ENCODE measurements at places on chromosomes 1 and 21.

GRCh38 chr21:18249672-18250071 is 5.0 kb downstream of the CHODL start:
- DNase-seq = no peak

GRCh38 chr1:246946366-246946765 is 14.6 kb upstream of the AHCTF1 start:
- no peak for DNase-seq

DNA sequence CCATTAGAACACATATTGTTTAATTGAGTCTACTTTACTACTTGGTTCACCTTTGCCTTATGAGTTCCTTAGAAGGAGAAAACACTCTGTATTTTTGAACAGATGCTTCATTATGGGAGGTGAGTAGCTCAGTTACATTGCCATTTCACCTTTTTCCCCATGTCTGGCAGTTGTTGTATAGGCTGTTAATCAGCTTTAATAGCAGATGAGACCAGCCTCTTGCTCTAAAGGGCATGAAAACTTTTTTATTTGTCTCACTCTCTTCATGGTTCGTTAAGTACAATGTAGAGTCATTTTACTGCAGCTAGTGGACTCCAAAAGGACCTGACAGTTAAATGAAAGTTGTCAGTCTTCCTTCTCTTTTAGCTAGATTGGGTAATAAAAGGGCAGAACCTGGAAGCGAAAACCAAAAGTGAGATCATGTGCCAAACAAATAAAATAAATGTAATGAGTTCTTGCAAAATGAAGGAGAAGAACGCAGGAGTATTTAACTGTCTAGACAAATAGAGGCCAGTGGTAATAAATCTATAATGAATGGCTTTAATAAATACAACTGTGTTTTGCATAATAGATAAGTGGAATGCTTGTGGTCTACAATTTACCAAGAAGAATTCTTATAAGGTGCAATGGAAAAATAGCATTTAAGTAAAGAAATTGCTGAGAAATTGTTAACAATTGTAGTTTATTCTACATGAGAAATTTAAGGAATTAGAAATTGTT is 180.0 kb upstream of the NEGR1 start:
- no peak for DNase-seq

DNA sequence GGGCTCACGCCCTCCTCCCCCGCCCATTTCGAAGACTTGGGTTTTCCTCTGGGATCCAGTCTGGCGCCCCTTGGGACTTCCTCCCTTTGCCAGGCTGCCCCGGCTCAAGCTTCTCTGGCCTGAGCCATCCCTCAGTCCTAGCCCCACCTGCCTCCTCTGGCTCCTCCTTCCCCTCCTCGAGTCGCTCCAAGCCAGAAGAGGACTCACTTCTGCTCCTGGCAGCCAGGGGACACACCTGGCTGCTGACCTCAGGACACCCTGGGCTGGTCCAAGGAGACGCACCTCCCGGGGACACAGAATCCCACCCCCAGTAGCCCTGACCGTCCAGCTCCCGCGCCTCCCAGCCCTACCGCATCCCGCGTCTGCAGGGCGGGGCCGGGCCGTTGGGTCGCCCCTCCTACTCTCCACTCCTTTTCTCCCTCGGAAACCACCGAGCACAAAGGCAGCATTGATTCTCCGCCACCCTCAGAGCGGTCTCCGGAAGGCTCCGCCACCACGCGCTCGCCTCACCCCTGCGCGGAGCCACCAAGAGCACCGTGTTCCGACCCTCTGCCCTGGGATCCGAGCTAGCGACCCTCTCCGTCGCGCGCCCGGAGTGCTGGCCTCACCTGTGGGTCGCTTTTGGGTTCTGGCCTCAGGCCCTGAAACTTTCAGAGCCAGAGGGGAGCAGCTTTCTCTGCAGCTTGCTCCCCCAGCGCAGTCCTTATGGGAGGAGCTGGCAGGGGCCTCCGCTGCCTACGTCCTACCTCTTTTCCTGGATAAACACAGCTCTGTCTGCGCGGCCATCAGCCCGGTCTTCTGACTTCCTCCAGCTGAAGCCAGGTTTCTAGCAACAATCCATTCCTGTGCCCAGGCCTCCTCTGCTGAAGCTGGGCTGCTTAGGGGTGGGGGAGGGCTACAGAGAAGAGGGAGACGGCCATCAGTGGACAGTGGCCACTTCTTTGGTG is at the start of gene C2CD4D:
C2CD4D (minus strand) TSS at position 364 of the 947 bp plus-strand sequence. CDS start 831 bp downstream, outside the sequence.
- DNase-seq = no peak

- no peak for DNase-seq
These were observed 233.5 kb downstream of the MATN1 start for GRCh38 chr1:30489737-30490389.

GRCh38 chr1:205514211-205515142 is 10.0 kb downstream of the CDK18 start:
- DNase-seq = no peak

DNA sequence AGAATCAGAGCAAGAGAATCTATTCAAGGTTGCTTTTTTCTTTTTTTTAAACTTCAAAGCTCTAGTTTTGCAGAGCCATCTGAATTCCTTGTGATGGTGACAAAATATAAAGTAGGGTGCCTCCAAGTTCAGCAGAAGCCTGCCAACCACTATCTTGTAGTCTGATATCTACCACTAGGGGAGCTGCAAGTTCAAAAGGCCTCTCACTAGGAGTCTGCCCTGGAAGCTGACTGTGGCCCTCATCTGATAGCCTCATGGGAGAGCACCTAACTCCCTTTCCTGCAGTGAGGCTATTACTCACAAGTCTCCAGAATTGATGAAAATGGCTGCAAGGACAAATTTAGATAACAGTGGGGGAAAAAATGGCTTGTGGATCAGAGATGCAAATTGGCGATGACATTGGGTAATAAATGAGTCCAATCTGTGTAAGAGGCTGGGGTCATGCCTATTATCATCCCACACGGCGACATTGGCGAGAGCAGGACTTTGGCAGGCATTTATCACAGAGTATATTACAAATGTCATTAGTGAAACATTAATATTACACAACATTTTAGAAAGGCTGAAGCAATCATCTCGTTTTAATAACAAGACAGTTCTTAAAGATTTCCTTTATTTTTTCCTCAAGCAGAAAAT is 10.7 kb upstream of the ZP4 start:
- DNase-seq = no peak

- no peak for DNase-seq
These were observed 25.9 kb downstream of the GREM2 start for GRCh38 chr1:240586006-240586405.

DNA sequence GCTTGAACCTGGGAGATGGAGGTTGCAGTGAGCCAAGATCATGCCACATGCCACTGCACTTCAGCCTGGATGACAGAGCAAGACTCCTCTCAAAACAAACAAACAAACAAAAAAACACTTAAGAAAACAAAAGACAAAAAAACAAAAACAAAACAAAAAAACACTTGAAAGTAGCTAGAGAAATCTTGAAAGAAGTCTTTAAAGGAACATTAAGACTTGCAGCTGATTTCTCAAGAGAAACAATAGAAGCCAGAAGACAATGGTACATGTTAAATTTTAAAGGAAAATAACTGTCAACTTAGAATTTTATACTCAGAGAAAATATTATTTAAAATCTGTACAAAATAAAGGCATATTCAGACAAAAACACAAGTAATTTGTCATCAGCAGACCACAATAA is 71.3 kb downstream of the HLX start:
- DNase-seq = no peak

- DNase-seq = no peak
These were observed 43.7 kb upstream of the NFASC start for GRCh38 chr1:204826970-204827369.

DNA sequence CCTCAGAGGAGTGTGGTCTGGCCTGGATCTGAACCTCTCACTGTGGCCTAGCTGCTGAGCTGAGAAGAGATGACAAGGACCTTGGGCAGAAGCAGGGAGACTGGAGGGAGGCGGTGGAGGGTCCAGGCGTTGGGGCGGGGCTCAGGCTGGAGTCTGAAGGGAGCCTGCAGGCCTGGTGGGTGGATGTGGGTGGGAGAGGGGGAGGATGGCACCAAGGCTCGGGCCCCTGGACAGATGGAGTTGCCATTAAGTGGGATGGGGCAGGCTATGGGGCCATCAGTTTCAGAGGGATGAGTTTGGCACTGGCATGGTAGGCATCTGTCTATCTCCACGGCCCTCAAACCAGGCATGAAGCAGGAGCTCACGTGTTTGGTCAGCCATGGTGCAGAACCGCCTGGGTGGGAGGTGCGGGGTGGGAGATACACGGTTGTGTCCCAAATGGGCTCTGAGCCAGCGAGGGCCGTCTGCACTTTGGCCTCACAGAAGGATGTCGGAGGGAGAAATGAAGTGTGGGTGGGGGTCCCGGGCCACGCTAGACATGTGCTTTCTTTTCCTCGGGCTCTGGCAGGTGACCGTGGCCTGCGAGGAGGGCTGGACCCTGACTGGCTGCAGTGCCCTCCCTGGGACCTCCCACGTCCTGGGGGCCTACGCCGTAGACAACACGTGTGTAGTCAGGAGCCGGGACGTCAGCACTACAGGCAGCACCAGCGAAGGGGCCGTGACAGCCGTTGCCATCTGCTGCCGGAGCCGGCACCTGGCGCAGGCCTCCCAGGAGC is 23.6 kb downstream of the PCSK9 start:
- no peak for DNase-seq

GRCh38 chr1:242243472-242243871 is 244.6 kb upstream of the MAP1LC3C start:
- DNase-seq = no peak

DNA sequence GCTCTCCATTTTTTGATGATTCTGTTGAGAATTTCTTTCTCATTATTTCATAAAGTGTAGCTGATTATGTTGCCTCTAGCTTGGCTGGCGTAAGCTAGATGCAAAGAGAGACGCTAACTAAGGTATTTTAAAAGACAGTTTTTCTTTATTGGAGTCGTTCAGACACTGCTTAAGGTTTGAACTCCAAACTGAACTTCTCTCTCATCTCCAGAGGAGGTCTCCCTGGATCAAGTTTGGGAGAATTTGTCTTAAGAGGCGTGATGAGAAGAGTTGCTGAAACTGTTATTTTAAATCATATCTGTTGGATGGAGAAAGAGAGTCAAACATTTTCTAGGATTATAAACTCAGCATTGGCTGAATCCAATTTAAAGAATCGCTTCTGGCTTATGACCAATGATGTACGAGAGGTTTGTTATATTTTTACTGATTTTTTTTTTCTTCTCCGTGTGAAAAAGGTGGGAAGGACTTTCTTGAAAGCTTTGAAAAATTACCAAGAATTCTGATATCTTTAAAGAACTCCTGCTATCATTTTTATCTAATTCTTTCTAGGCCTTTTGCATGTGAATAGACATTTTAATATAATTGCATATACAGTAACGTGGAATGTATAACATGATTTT is 34.0 kb downstream of the MAP3K7CL start:
- DNase-seq = no peak

DNA sequence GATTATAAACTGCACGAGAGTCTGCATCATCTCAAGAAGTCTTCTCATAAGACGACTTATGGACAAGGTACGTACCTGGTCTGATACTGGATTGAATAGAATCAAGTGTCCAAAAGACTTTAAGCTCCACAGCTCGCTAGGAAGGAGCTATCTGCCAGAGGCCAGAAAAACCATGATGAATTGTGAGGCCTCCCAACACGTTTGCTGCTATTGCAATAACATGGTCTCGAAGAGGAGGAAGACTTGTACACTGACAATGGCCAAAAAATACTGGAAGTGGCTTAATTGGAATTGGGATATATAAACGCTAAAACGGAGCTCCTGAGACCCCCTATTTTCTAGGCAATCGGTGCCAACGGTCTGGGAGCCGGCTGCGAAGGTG is 534 bp downstream of the DNAJC28 start:
- no peak for DNase-seq

GRCh38 chr1:185368313-185368855 is 51.3 kb upstream of the IVNS1ABP start:
- DNase-seq = no peak

DNA sequence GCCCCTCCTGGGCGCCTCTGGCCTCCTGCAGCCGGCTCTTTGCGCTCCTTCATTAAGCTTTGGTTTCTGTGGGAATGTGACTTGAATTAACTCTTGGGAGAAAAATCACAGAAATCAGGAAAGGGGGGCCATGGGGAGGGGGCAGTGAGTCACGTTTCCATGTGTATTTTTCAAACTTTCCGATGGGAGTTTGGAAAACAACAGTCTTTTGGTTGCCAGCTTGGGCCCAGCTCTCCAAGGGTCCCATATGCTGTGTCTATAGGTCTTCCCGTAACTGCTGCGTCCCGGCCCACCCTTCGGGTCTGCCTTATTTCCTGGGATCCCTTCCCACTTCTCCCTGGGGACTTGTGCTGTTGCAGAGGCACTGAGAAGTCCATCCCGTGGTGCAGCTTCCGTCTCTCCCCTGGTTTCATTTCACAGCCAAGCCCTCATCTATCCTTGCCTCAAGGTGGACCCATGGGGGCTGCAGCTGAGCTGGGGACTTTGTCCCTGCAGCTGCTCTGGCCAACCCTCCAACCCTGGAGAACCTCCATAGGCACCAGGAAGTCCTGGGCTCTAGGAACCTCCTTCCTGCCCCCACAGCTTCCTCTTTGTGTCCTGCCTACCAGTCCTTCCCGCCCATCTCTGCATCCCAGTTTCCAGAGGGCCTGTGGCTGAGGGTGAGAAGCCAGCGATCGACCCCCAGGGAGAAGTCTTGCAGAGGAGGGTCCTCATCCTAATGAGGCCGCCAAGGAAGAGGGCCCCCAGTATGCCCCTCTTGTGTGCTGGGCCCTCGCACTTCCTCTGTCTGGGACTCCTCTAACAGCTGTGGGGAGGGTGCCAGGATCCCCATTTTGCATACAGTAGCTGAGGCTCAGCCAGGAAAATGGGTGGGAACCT is 11.6 kb upstream of the LMNA start:
- no peak for DNase-seq

DNA sequence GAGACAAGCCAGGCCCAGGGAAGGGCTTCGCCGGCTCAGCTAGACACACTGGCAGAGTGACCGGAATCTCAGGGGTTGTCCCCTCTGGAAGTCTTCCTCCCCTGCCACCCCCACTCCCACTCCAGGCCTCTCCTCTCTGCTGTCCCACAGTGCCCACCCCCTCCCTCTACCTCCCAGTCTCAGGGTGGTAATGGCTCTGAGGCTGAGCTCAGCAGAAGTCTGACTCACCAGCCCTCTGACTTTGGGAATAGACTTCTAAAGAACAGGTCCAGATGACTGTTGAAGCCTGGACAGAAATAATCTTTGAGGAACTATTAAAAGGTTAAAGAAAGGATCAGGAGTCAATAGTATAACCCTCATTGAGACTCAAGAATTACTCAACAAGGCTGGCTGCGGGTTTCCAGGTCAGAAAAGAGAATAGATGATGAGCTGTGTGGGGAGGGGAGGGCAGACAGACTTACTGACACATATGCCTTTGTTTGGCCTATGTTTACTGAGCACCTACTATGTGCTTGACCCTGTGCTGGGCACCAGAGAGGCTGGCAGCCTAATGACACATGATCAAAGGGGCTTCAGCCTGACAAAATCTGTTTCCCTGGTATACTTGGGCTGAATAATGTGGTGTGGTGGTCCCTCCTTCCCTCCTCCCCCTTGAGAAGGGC is 8.2 kb downstream of the HCRTR1 start:
- no peak for DNase-seq

- no peak for DNase-seq
These were observed 14.6 kb downstream of the EPHX1 start for GRCh38 chr1:225824533-225824941.

GRCh38 chr1:245493029-245493428 is 338.2 kb downstream of the KIF26B start:
- no peak for DNase-seq
